ENCODE measurements at places on chromosomes 12 and 14.

DNA sequence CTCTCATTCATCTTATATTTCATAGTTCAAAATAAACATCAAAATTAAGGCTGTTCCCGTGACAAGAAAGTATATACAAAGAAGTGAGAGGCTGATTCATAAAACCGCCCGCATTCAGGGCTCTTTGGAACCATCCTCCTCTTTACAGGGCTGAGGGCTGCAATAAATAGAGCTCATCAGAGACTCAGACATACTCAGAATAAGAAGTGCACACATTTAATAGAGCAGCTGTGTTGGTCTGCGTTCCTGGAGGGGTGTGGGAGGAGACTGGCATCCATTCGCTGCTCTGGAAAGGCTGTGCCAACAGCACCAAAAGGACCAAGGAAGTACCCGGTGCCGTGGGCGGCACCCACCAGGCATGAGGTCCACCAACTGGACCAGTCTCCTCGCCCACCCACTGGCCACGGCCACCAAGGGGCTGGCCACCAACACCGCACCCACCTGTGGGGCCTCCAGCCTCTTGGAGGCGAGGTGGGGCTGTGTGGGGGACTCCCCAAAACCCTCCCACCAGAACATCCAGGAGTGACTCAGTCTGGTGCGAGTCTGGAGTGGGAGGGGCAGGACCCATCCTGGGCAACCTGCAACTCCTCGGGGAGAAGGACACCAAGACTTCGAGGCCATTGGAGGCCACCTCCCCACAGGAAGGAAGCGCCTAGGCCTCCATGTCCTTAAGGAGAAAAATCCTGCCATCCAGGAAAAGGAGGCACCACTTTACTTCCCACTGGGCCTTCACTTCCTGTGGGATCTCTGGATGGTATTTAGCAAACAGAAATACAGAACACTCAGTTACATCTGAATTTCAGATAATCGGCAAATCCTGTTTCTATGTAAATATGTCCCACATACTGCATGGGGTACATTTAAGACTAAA is 32.7 kb downstream of the VCPKMT start:
- DNase-seq = peak; percentile 65

GRCh38 chr12:24947541-24948419 is 1.1 kb downstream of the BCAT1 start:
- DNase-seq = no peak

DNA sequence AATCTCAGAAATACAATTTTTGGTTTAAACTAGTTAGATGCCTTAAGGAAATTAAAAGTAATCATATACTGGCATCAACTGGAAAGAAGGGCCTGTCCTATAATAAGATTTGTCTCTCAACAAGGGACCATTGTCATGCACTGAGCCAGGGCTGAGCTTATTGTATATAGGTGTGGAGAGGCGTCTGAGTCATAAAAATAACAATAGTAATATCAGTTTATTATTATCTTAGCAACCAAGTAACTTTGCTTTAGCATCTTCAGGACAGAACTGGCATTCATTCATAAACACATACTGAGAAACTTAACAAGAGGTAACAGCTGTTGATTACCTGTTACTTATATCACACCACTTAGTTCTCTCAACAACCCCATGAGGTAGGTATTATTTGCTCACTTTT is 7.1 kb downstream of the KRT75 start:
- no peak for DNase-seq

DNA sequence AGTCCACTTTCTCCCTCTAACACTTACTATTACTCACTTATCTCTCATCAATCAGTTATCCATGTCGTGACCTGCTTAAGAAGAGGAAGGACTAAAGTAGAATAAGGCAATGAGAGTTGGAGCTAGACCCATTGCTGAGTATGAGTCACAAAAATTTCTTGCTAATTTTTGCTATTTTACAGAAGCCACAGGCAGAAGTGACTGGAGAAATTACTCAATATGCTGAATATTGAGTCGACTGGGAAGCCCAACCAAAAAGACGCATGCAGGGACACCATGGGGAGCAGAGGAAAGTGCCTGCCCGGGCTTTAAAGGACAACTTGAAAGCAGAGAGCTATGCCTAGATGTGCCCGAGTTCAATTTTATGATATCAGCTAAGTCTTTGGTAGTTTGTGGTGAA is 115.4 kb upstream of the FOXG1 start:
- no peak for DNase-seq

- no peak for DNase-seq
Observed at GRCh38 chr12:43883311-43883710, 47.4 kb downstream of the TMEM117 start.

Data from activated naive CD4-positive, alpha-beta T cell treated with anti-CD3 and anti-CD28 coated beads, Interleukin-2, amount 50 U/mL, for 16 hours (primary cell).